Ovary (tissue), 10 donors: ENCODE measurements at places on chromosomes 1 and 21. TPM values are rescaled to one million over a fixed set of nuclear protein-coding genes. Genes with fewer than 3 reads are reported as not detected.

Gene NCAM2
- total RNA-seq = 0.46 TPM

Gene CD1E
- total RNA-seq = not detected

Gene CNIH3
- total RNA-seq = 11.8 TPM

GRCh38 chr1:54499360-54500106, 48.5 kb upstream of the ACOT11 start:
- no peaks in the 10 kb centered on the region for H3K36me3 ChIP-seq
- H3K4me3 ChIP-seq = peak overlapping the region; percentile 36
- no peaks in the 10 kb centered on the region for H3K4me1 ChIP-seq
- H3K27ac ChIP-seq = no peak overlapping the region

DNA sequence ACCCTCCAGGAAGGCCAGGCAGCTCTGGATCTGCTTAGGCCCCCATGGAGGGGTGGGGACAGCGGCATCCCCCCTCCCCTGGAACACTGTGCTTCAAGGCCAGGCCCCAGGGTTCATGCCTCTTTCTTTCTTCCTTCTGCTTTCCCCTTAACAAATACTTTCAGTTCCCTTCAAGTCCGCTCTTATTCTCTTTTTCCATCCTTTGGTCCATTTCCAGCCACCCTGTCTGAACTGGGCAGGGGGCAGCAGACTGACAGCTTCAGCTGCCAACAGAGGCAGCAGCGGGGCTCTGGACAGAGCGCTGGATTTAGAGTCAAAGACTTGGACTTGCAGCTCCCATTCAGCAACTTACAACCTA, 1.1 kb upstream of the CD244 start:
- DNase-seq = no peak
- no peak overlapping the region for H3K27ac ChIP-seq
- H3K36me3 ChIP-seq = no peaks in the 10 kb centered on the region
- no peaks in the 10 kb centered on the region for H3K27me3 ChIP-seq
- H3K4me1 ChIP-seq = peaks cover 9% of the 10 kb centered on the region
